ENCODE measurements at places on chromosomes 7 and 10.

- no peak for DNase-seq
Measured at GRCh38 chr7:71243736-71244410, 111.9 kb downstream of the GALNT17 start.

DNA sequence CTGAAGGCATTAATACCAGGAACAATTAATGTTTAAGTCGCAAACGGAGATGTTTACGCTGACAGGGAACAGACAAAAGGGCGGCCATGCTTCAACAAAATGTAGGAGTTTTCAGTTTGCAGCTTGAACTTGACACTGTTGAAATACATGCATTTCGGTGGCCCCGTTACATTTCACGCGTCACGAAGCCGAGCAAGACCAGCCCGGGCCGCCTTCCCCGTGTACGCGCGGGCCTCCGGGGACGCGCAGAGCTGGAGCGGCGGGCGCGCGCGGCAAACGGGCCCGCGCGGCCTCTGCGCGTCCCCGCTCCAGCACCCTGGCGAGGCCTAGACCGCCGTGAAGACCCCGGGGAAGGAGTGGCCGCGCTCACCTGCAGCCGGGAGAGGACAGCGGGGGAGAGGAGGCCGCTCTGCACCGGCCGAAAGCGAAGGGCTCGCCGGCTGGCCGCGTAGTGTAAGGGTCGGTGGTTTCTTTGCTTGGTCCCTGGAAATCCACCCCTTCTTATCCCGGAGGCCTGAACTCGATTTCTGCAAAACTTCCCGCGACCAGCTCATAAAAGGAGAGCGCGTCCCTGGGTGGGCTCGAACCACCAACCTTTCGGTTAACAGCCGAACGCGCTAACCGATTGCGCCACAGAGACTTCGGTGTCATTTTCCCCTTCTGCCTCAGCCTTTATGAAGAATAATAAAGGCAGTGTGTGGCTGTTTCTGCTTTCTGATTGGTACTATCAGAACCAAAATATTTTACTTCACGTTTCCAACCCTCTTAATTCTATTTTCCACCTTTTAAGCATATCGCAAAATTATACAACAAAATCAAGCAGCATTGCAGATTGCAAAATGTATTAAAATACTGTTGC lies 11.4 kb upstream of the EBLN1 start:
- DNase-seq: peak; percentile 75

DNA sequence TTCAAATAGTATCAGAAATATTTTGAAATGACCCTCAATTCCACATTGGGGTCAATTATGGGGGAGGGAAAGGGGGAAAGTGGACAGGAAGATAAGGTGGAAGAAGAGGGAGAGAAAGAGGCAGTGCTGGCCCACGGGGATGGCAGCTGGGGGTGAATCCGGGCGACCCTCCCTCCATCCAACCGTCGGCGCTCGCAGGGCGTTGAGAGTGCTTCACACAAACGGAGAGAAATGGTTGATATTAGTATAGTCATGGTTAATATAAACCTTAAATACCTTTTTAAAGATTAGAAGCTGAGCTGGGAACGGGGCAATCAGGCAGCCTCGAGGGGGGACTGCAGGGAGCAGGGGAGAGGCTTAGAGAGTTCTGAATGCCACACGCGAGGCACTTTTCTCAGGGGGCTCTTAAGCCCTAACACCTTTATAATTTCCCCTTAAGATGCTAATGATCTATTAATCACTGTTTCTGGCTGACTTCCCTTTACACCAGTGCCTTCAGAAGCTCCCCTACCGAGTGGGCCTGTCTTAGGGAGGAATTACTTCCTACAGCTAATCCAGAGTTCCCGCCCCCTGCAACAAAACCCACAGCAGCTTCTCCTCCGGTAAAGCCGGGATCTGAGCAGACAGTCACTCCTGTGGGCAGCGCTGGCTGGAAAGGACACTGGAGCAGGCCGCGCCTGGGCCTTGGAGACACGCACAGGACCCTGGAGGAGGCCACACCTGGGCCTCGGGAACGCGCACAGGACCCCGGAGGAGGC lies 39.5 kb downstream of the PRKAG2 start:
- DNase-seq: no peak

GRCh38 chr10:80900661-80901060 lies 363.0 kb downstream of the SH2D4B start:
- DNase-seq: no peak

- no peak for DNase-seq
Measured at GRCh38 chr10:123621492-123621891, 44.7 kb upstream of the GPR26 start.

GRCh38 chr10:112409299-112409698 lies 35.4 kb downstream of the ACSL5 start:
- DNase-seq: no peak

DNA sequence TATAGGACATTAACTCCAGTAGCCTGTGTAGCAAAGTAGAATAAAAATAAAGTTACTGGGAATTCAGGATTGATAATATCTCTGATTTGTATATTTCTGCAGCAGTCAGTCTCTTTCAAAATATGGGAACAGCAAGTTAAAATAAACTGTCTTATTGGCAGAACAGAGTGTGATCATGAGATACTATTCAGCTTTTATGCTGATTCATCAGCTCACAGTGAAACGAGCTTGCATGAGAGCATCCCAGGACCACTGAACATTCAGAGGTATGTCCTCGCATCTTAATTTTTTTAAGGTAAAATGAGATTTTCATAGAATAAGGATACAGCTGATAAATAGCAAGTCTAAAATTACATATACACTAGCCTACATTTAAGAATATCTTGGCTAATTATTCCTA lies 282.5 kb upstream of the MYO3A start:
- DNase-seq: no peak

DNA sequence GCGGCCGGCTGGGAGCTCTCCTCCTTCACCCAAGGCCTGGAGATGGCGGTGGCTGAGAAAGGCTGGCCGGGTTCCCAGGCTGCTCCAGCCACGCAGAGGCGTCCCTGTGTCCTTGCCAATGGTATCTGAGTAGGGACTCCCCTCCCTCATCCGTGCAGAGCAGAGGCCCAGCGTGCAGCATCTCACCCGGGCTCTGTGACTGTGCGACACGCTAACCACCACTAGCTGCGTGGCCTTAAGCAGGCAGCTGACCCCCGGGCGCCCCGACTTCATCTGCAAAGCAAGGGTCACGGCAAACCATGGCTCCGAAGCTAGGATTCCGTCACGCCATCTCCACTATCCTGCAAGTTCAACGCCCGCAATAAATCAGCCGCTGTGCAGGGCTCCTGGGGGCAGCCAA lies 47.2 kb upstream of the TNRC18 start:
- no peak for DNase-seq

DNA sequence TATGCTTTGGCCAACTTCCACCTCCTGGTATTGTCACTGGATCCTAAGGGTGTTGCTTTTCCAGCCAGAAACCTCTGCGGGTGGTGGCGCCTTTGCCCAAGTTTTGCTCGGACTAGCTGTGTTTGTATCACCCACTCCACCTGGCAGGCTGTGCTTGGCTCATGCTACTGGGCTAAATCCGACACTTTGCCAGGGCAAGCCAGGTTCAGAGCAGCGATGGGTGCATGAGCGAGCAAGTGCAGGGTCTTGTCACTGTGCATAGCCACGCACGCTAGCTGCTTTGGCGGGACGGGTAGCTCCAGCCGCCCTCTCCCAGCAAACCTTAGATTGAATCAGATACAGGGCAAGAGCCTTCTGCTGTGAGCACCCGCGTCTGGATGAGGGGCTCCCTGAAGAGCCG lies 737.5 kb downstream of the PCDH15 start:
- DNase-seq: no peak
